ENCODE measurements at places on chromosomes 11 and 22. TPM values are rescaled to one million over a fixed set of nuclear protein-coding genes. Genes with fewer than 3 reads are reported as not detected.

GRCh38 chr11:2794968-2795322 lies 90.6 kb downstream of the CDKN1C start:
- no peak for DNase-seq

DNA sequence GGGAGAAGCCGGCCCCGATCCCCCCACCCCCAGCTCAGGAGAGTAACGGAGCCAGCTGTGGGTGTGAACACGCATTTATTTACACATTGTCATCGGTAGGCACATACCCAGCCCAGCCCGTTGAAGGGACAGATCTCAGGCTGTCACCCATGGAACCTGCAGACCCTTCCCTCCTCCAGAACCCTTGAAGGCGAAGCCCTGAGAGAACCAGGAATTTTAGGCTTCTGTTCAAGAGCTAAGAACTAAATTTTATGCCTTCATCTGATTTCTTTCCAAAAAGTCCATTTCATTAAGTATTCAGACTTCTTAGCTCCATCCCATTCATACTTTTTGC lies 379 bp upstream of the BRMS1 start:
- no peak for DNase-seq

DNA sequence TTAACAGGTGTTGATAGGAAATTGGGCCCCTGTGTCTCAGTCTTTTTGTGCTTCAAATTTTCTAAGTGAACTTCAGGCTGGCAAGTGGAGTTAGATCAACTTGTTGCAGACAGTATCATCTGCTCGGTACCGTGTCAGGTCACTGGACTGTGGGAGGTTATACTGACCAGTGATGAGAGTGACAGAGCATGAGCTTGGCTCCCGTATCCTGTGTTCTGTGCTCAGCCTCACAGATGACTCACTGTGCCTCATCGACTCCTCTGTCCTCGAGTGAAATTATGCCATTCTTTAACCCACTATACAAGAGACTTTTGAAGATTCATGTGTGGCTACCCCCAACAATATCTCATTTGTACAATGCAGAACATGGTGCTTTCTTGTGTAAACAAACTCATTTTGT lies 7.9 kb downstream of the GRAP2 start:
- DNase-seq: no peak

DNA sequence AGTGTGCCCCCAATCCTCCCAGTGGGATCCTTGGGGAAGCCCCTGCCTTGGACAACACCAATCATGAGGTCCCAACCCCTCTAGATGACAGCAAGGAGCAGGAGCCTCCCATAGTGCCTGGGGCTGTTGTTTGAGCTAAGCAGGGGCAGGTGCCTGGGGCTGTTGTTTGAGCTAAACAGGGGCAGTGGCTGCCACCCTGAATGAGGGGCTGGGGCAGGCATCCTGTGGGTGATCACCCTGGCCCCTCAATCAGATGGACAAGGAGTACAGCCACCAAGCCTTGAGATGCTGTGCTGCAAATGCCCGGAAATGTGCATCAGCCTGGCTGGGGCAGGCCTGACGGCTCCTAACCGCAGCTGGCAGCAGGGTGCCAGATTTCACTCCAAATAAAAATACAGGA lies 66.7 kb downstream of the MYEOV start:
- DNase-seq: no peak

The MRGPRX3 gene
- polyA plus RNA-seq: not detected

- peak; percentile 84 for DNase-seq
Observed at GRCh38 chr11:27485930-27486773, 13.6 kb upstream of the LGR4 start.

The CDC42BPG gene
- 4.5 TPM for polyA plus RNA-seq

- DNase-seq: no peak
Observed at GRCh38 chr22:21592422-21592821, 24.9 kb downstream of the UBE2L3 start.

DNA sequence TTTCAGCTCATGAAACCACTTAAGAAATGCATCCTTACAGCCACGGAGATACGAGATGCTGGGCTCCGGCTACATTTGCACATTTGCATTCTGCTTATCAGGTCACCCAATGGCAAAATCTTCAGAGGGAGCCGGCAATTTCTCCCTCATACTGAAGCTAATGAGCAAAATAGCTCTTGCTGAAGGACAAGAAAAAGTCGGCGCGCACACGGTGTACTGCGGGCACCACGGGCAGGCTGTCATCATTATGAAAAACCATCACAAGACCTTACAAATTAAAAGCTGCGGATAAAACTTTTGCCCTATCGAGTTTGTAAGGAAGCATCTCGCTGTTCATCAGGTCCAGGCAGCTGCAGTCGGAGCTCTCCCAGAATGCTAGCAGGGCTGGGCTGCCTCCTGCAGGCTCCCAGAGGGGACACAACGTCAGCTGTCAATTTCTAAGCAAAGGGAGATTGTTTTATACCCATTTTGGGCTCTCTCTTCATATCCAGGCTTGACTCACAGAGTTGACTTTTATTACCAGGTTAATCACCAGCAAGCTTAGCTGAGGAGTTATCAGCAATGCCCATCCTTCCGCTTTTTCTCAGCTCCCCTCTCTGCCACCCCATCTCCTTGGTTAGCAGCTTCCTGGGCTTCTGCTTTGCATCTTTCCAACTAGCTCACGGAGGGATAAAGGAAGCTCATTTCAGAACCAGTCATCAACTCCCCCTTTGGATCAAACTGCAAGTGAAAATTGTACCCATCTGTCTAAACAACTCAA lies 375.1 kb downstream of the OPCML start:
- DNase-seq: peak; percentile 35

GRCh38 chr22:22213231-22213630 lies 31.4 kb upstream of the VPREB1 start:
- no peak for DNase-seq

All from kidney (tissue), 22 donors.